IMR-90 (cell line): ENCODE measurements at places on chromosomes 11 and 22. TPM values are rescaled to one million over a fixed set of nuclear protein-coding genes. Genes with fewer than 3 reads are reported as not detected.

The MS4A10 gene
- total RNA-seq = not detected in 2 replicates

DNA sequence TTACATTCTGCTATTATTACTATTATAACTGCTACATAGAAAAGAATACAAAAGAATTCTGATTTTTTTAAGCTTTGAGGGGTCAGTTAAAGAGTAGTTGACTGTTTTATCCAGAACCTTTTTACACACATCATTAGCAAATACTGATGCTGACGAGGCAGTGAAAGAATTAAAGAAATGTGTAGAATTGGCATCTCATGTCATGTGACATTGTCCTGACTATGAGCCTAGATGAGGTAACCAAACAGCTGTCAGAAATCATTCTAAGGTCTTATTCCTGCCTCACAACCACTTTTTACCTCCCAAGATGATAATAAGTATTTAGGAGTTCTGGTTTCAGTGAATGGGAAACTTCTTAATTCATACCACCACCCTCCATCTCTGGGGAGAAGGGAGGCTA lies 121.0 kb downstream of the SLC1A2 start:
- peak; percentile 50 for DNase-seq

DNA sequence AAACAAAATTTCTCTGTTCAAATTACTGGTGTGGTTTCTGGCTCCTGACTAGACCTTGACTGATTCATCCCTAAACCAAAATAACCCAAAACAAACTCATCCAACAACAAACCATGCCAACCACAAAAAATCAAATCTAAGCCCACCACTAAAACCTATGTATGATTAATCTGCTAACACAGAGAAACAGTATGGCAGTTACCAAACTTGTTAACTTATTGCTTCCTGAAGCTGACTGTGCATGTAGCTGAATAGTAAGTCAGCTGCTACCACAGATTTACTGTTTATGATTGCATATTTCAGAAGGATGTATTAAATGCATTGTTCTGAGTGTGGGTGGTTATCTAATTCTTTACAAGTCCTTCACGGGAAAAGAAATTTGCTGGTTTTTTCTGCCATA lies 231.1 kb downstream of the SWAP70 start:
- DNase-seq = peak; percentile 51

DNA sequence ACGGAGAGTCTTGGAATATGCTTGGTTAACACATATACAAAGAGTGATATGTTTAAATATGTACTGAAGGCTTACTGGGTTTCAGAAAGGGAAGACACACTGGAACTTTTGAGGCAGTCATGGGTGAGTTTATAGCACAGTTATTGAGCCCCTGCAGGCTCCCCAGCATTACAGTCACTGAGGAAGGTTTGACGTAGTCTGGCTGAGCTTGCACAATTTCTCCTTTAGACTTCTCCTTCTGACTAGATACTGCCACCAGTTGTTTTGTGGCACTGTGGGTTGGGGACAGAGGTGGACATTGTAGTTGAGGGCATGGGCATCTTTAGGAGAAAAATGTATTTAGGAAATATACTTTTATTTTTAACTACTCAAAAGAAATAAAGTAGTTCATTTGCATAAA lies 285.4 kb downstream of the C11orf87 start:
- DNase-seq = no peak

The OSM gene
- not detected in 2 replicates for total RNA-seq

DNA sequence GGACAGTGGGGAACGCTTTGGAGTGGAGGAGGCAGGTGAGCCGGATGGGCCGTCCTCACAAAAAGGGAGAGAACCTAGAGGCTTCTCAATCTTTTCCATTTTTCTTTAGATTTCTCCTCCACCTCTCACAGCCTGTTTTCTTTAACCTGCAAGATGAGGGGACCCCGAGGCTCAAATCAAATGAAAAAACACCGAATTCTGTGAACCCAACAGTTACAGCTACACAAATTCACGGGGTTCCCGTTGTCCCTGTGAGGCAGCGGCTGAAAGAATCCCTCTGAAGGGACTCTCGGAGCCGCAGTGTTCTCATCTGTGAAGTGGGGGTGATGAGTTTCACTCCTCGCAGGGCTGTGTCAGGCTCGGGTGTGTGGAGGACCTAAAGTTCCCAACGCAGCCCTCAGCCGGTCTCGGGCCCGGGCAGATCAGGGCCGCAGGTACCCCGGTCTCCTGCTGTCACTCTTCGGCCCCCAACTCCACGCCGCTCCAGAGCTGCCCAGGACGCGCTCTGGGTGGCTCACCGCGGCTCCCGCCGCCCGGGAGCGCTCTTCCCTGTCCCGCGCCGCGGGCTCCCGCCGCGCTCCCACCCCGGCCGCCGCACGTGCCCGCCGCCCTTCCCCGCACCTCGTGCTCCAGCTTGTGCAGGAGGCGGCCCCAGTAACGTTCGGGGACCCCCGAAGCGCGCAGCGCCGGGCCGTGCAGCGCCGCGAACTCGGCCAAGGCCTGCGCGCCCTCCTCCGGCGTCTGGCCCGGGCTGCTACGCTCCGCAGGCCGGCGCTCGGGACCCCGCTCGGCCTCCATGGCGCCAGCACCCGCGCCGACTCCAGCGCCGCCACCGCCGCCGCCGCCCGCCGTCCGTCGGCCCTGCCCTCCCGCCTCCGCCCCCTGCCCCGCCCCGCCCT lies at the start of gene TTLL12:
Gene TTLL12, minus strand, starts transcription at position 863 of the 899 bp plus-strand sequence. Its CDS starts 65 bp downstream, at position 798.
- DNase-seq = peak; percentile 21

The MMP10 gene
- total RNA-seq = not detected in 2 replicates

GRCh38 chr11:70169127-70169526 lies 34.0 kb upstream of the FADD start:
- no peak for DNase-seq

DNA sequence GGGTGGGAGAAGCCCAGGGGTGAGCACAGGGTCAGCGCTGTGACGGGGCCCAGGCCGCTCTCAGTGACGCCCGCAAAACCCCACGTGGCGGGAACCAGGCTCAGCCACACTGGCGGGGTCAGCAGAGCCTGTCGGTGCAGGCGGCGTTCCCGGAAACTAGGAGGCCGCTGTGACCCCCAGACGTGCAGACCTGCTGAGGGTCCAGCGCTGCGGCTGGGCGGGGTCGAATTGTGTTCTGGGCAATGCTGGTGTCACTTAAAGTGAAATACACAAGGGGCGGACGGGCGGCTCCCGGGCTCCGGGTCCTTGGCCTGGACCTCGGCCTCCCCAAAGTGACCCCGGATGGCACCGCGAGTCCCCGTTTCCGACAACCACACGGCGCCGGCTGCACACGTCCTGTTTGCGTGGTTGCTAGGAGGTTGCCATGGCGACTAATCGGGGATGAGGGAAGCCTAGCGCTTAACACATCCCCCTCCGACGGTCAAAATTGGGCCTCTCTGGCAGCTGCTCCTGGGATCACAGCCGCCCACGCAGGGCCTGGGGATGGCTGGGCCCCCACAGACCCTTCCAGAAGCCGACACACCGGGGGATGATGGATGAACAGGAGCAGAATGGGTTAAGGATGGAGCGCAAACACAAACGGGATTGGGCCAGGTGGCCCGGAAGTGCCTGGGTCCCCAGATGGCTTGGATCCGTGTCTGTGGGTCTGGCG lies 81.7 kb upstream of the PRR5 start:
- DNase-seq = peak; percentile 50

The PRDM11 gene
- 1.7 and 2.2 TPM in 2 replicates for total RNA-seq

DNA sequence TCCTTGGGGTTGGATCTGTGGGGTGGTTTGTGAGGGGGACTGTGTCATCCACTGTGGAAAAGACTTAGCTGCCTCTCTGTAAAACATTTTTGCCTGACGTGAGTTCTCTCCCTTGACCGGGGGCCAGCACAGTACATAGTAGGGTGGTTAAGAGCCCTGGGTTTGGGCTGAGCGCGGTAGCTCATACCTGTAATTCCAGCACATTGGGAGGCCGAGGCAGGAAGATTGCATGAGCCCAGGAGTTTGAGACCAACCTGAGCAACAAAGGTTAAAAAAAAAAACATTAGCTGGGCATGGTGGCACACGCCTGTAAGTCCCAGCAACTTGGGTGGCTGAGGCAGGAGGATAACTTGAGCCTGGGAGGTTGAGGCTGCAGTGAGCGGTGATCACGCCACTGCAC lies 74.7 kb upstream of the WNT7B start:
- no peak for DNase-seq

The PRRG4 gene
- total RNA-seq = not detected in 2 replicates

GRCh38 chr11:117992136-117992535 lies 5.9 kb downstream of the IL10RA start:
- no peak for DNase-seq

GRCh38 chr11:96134602-96135001 lies 208.4 kb downstream of the MAML2 start:
- peak; percentile 44 for DNase-seq

DNA sequence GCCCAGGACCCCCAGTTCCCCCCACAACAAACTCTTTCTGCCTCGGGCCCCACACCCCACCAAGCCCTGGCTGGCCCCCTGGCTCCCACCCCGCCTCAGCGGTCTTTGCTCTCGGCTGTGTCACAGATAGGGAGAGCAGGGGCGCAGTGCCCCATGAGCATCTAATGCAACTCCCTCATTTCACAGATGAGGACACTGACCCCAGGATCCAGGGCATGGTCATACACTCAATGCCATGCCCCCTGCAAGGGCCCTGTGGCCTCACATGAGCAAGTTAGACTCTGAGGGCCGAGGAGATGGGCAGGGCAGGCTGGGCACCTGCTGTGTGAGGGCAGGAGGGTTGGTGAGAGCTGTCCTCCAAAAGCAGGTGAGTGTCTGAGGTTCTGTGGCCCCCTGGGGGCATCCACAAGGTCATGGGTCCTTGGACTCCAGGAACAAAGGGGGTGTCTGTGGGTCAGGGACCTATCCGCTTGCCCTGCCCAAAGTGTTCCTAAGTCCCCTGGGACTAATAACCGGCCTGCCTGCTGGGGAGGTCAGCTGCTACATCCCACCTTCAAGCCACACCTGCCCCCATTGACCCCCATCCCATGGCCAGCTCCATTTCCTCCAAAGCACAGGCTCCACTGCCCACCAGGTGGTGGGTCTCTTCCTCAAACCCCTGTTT lies 2.5 kb downstream of the MIF start:
- no peak for DNase-seq

The FGF4 gene
- not detected in 2 replicates for total RNA-seq

The KCNJ1 gene
- not detected in 2 replicates for total RNA-seq

DNA sequence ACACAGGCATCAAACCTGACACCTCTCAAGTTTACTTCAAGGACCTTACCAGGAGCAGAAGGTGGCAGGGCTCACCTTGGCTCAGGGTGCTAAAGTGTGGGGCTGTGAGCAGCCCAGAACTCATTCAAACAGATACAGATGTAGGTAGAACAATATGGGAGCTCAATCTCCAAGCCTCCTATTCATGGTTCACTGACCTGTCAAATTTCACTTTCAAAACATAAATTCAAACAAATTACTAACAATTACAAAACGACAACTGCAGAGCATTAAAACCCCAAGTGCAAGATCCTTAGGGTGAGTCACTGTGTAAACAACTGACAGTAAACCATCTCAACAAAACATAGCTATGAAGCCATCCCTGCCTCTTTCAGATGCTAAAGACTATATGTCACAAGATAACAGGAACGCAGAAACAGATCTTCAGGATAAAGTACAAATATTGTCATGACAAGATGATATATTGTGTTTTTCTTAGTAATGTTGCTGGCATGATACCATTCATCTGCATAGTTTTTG lies 303.5 kb upstream of the ANO3 start:
- DNase-seq = peak; percentile 57

- DNase-seq = no peak
Observed at GRCh38 chr11:121907379-121907778, 208.6 kb downstream of the BLID start.

- DNase-seq = peak; percentile 82
Observed at GRCh38 chr11:58394195-58394594, 12.5 kb downstream of the OR5B3 start.

The NAA40 gene
- 8.9 and 15.2 TPM in 2 replicates for total RNA-seq

The ST14 gene
- total RNA-seq = not detected in 2 replicates

- no peak for DNase-seq
Observed at GRCh38 chr11:61896665-61897386, 5.5 kb upstream of the FADS3 start.

DNA sequence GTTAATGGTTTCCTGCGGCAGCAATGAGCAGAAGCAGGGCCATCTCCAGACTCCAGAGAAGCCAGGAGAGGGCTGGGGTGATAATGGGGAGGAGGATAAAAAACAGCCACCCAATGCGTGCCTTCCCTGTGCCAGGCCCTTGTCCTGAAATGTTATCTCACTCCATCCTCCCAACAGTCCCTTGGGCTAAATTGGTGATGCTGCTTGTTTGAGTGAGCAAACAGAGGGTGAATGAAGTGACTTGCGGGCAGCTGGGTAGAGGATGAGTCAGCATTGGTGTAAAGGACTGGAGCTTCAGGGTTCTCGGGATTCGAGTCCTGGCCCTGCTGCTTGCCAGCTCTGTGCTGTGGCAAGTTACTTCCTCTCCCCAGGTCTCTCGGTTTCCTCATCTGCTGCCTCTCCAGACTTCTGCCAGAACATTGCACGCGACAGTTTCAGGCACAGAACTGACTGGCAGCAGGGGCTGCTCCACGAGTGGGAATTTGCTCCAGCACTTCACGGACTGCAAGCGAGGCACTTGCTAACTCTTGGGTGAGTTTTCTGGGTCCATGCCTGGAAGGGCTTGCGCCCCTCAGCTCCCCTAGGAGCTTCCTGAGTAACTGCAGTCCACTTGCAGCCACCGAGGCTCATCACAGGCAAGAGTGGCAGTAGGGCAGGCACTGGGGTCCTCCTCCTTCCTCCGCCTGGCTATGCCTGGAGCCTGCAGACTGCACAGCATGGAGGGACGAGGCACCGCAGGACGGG lies at the start of gene P2RY6:
Gene P2RY6, plus strand, starts transcription at position 403 of the 744 bp plus-strand sequence. CDS start 24,181 bp downstream, outside the sequence.
- DNase-seq = peak; percentile 60

DNA sequence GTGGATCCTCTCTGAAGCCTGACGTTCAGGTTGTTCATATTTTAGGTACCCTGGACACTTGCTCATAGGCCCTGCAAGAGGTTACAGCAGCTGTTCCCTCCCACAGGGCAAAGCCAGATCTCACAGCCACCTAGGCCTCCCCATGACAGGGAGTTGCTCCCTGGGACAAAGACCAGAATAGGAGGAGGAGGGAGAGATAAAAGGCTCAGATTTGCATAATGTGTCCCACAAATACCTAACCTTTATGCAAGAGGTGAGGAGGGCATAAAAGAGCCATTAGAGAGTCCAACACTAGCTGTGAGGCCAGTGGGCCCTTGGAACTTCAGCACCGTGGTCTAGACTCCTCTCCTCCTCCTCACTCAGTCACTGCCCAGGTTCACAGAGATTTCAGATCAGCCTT lies 33.8 kb downstream of the ZNF280B start:
- no peak for DNase-seq

GRCh38 chr11:133971881-133972280 lies 15.1 kb upstream of the IGSF9B start:
- DNase-seq = no peak

DNA sequence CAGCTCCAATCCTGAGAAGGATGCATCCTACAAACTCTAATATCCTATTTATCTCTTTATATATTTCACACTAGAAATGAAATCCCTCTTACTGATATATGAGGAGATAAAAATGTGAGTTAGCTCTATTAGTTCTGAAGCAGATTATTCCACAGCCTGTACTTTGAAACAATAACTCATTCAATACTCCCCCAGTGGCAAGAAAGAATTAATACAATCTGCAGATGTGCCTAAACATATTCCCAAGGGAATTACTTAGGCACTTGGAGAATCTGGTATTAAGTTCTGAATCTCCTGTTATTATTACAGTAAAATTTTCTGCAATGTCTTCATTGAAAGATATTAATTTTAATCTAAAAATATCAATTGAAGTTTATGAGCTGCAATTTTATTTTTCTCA lies 59.4 kb downstream of the DDI1 start:
- DNase-seq = no peak

The LSP1 gene
- not detected in 2 replicates for total RNA-seq
